Stimulated activated CD8-positive, alpha-beta memory T cell treated with anti-CD3 and anti-CD28 coated beads, Interleukin-12 subunit alpha, Interleukin-12 subunit beta, amount 100 ng/mL, for 4 hours (primary cell): ENCODE measurements at places on chromosomes 1 and 21.

DNA sequence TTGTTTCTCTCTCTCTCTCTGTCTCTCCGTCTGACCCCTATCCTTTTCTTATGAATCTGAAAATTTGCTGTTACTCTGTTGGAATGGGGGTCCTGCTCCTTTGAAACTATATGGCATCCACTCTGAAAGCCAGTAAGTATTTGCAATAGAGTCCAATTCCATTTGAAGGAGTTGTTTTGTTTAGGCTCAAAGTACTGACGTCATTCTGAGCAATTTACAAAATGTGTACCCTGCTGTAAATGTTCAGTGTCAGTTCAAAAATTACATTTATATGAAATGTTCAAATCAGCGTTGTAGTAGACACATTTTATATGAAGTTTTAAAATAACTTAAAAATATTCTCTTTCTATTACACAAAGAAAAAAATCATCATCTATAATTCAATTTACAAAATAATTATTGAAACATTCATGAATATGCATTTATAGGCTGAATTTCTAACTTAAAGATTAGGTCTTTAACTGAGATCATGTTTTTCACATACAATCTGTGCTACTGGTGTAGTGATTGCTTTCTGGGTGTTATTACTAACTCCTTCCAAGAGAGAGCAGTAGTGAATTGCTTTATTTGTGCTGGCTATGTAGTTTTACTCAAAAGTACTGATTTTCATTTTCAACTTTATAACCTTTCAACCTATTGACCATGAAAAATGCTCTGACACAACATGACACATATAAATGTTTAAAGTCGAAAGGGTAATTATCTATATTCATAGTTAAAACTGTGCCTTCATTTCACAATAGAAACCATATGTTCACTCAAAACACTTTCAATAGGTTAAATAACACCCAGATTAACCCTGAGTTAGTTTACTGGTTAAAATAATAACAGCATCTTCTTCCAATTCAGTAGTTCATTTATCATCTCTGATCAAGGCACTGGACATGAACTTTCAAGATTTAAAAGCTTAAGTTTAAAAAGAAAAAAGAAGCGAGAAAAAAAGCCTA, 253.1 kb upstream of the ADGRL4 start:
- no peak for DNase-seq

- no peak for DNase-seq
Observed at GRCh38 chr1:95730986-95731385, 497.0 kb downstream of the RWDD3 start.

DNA sequence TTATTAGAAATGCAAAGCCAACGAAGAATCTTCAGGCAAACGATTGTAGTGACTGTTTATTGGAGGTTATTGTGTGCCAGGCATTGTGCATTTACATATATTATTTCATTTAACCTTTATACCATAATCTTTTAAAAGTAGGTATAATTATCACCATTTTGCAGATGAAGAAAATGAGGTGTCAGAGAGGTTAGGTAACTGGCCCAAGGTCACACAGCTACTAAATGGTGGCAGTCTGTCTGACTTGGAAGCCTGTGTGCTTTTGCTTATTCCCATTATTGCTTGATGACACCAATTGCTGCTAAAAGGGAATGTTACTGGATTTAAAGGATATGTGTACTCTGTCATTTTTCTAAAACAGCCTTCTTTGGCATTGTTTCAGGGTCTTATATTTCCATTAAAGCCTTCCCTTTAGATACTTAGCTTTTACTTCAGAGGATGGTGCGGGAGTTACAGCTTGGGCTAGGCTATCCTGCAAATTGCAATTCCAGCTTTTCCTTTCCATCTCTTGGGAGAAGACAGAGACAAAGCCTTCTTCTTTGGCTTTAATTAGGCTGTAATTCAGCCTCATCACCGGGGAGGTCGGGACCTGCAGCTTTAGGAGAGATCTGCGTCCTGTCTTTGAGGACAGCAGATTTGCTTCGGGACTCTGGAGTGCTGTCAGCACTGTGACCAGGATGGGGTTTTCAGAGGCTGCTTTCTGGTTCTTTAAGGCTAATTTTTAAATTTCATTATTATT, 37.4 kb upstream of the ERRFI1 start:
- DNase-seq, result no peak

- no peak for DNase-seq
Observed at GRCh38 chr21:20272791-20273362, 725.3 kb upstream of the NCAM2 start.

DNA sequence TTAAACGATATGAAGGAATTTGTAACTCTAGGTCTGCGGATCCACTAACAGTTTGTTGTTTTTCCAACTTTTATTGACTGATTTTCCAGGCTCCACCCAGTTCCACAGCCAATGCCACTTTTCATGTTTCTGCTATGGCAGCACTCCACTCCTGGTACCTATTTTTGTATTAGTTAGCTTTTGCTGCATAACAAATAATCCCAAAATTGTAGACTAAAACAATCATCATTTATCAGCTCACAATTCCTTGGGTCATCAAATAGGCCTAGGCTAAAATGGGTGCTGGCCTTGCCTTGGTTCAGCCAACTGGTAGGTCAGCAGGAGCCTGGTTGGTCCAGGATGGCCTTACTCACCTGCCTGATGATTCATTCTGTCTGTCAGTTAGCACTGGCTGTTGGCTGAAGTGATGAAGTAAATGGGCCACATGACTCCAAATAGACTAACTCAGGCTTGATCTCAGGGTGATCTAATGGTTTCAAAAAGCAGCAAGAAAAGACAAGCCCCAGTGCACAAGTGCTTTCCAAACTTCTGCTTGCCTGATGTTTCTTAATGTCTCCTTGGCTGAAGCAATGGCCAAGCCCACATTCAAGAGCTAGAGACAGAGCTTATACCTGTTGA, 3.2 kb upstream of the C8B start:
- no peak for DNase-seq

- DNase-seq, result no peak
Observed at GRCh38 chr1:41025979-41026819, 4.7 kb upstream of the SLFNL1 start.

DNA sequence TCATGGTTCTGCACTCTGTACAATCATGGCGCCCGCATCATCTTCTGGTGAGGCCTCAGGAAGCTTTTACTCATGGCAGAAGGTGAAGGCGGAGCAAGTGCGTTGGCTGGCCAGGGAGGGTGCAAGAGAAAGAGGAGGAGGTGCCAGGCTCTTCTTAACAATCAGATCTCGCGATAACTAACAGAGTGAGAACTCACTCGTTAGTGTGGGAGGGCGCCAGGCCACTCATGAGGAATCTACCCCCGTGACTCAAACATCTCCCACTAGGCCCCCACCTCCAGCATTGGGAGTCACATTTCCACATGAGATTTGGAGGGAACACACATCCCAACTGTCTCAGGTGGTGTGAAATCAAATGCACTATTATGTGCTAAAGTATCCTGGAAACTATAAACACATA, 220.2 kb upstream of the CSF3R start:
- DNase-seq, result no peak

DNA sequence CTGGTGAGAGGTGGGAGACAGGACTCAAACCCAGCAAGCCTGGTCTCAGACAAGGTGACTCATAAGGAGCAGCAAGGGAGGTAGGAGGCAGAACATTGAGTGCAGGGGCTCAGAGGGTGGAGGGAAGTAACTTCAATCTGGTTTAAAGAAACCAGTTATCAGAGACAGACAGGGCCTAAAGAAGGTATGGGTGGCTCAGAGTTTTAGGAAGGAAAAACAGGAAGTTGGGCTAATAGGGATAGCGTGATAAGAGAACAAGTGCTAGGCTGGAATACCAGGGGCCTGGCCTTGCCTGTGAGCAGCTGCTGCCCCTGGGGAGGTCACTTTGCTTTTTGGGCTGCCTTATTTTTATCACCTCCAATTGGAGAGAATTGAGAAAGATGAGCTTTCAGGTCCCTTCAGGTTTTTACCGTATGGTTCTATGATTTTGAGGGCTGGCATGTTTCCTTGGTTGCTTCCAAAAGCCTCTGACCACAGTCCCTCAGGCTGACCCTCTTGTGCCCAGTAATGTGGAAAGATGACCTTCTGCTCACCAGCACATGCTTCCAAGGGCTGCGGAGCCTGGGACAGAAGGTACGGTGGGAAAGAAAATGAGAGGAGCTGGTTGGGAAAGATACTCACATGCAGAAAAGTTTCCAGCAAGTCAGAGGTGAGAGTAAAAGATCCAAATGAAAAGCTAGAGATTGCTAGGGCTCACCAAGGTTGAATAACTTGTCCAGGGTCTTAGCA, 77.0 kb downstream of the DDR2 start:
- DNase-seq, result no peak

DNA sequence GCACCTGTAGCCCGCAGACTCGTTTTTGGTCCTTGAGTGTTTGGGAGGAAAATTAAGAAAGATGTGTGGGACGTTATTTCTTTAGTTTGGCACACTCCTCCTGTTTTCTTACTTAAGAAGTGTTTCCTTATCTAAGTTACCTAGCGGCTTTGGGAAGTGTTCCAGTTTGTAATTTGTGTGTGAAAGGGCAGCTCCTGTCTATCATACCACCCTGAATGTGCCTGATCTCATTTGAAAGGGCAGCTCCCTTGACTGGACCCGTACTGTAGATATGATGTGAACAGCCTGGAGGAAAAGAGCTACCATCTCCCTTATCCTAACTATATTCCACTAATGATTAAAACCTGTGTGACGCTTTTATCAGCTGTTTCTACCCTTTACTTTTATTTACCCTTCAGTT, 314.3 kb downstream of the CHRM3 start:
- no peak for DNase-seq

- no peak for DNase-seq
Observed at GRCh38 chr1:42529724-42530181, 66.7 kb downstream of the CCDC30 start.
